Activated CD4-positive, alpha-beta T cell treated with anti-CD3 and anti-CD28 coated beads for 1 hour (primary cell): ENCODE measurements at places on chromosomes 7 and 10.

- DNase-seq, result no peak
Observed at GRCh38 chr10:96664563-96664962, 55.8 kb downstream of the PIK3AP1 start.

GRCh38 chr7:31043051-31043471 lies 9.0 kb upstream of the ADCYAP1R1 start:
- no peak for DNase-seq

GRCh38 chr10:102773986-102774385 lies 30.2 kb downstream of the WBP1L start:
- DNase-seq, result no peak

DNA sequence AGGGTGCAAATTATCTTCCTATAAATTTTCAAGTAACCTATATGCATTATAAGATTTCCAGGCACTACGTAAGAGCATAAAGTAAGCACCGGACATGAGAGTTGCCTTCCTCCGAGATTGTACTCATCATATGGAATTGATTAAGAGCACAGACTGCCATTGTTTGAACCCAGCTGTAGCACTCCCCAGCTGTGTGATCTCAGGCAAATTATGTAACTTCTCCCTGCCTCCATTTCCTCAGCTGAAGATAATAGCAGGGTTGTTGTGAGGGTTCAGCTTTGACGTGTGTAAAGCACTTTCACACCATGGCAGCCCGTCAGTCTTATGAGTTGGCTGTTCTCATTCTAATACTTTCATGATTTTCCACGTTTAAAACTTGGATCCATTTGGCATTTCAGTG lies 122.6 kb downstream of the ITIH5 start:
- no peak for DNase-seq

DNA sequence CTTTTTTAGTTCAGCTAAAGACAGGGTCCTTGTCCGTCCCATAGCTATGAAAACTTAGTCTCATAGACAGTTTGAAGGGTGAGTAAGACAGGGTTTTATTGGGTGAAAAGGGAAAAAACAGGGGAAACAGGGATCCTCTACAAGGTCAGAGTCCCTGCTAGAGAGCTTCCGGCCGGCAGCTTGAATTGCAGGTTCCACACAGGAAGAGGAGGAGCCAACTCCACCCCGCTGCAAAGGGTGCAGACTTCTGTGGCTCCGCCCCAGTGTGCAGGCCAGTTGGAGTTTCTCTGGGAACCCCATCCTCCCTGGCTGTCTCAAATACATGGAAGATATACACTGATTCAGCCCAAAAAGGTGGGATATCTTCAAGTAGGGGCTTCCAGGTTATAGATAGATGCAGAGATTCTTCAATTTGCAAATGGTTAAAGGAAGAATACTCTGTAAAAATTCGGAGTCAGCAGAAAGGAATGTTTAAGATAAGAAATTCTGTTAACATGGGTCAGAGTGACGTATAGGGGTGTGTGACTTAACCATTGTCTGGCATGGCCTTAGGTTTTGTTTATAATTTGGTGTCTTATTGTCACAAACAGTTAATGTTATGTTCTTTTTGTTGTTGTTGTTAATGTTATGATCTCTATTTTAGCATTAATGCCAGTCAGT lies 34.6 kb upstream of the HECW1 start:
- no peak for DNase-seq

DNA sequence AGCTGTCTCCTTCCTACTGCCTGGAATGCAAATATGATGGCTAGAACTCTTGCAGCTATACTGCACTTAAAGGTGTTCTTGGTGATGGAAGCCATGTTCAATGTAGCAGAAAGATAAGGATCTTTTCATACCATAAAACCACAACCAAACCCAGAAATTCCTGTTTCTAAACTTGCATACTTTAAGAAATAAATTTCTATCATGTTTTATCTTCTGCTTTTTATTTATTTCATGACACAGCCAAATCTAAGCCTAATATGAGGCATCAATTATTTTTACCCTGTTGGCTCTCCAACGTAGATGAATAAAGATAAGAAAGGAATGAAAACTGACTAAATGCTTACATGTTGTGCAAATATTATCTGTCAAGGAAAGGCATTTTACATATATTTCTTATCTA lies 224.1 kb downstream of the DOCK4 start:
- no peak for DNase-seq
